ENCODE measurements at places on chromosomes 4 and X.
A peak's percentile ranks its signal among the peaks of the same experiment; 100 is the strongest.

GRCh38 chr4:69717778-69718177 lies 42.6 kb downstream of the SULT1B1 start:
- DNase-seq: no peak

DNA sequence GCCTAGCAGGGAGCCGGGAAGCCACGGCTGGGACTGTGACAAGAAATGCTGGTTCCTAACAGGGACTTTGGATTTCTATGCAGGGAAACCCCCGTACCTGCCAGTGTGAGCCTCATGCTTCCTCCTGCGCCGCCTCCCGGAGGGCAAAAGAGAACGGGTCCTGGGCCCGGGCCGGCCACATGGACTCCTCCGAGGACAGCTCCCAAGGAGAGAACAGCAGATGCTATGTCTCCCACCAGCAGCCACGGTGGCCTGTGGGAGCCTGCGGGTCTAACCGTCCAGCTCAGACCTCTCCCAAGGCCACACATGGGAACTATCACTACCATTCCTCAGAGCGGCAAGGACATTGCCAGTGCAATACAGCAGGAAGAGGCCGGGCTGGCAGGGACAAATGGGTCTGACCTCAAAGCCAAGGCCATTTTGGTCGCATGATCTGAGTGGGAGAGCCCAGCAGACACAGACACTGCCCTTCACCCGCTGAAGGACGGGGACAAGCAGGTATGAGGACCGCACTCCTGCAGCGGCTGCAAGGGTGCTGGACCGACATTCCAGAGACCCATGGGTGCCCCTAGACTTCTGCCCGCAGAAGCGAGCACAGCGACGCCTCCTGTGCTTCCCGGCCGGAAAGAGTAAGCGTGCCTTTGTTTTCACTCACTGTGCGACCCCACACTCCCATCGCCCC lies 4.5 kb upstream of the C4orf50 start:
- DNase-seq: no peak

DNA sequence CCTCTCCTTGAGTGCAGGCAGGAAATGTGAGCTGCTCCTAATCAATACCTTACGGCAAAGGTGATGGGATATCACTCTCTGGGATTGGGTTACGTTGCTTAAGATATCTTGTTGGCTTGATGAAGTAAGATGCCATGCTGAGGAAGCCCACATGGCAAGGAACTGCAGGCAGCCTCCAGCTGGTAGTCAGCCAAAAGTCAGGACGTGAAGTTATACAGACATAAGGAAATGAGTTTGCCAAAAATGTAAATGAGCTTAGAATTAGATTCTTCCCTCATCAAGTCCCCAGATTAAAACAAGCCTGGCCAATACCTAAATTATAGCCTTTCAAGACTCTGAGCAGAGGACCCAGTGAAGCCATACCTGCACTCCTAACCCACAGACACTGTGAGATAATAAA lies 155.0 kb downstream of the QDPR start:
- no peak for DNase-seq

GRCh38 chrX:151723156-151723760 lies 7.4 kb downstream of the FATE1 start:
- no peak for DNase-seq

DNA sequence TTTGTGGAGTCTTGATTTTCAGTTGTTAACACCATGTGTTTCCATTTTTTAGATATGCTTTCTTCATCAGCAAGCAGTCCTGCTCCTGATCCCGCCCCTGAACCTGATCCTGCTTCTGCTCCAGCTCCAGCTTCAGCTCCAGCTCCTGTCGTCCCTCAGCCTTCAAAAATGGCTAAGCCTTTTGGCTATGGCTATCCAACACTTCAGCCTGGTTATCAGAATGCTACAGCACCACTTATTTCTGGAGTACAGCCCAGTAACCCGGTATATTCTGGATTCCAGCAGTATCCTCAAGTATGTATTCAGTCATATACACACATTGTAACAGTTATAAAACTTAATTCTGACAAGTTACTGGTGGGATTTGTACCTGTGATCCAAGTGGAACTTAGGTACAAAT lies 60.9 kb downstream of the SEC24B start:
- peak; percentile 47 for DNase-seq

DNA sequence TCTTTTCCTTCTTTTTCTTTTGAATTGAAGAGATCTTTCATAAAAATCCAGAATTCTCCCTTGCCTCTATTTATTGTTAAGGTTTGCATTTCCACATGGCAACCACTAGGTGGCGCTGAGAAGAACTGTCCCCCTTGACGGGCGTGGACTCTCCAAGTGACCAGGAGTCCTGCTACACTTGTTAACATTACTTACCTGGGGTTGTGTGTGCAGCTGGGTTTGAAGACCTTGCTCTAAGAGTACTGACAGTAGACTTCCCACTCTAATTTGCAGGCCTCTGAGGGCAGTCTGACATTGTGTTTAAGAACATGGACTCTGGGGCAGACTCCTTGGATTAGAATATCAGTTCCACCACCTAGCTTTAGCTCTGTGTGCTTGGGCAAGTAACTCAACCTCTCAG lies 52.8 kb downstream of the GPRIN3 start:
- DNase-seq: no peak

DNA sequence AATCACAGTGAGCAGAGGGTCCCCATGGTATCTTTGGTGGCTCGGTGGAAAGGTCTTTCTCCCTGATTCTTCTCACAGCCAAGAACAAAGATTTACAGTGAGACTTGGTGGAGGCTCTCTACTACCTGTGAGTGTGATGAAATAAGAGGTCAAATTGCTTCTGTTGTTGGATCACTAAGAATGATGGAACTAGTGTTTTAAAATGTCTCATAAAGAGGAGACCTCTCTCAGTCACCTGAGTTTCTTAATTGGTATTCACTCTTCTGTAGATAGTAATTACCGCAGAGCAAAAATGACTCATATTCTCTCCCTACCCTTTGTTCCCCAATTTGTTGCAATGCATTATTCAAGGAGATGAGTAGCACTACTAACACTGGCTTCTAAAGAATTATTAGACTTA lies 100.9 kb upstream of the TBC1D9 start:
- no peak for DNase-seq

DNA sequence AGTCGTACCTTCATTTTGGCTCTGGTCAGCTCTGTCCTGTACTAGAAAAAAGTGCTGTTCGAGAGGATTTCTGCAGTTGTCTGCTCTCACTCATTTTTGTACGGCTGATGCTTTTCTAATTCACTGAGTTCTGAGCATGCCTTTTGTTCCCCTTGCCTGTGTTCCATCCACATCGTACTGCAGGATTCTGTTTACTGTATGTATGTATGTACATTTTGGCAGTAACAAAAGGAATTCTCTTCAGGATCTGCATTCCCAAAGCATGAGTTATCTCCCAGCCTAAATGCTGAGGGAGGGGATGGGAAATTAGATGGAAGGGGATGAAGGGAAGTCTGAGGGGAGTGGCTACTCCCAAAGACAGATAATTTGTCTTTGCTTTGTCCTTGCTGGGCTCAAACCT lies 87.6 kb downstream of the GBA3 start:
- no peak for DNase-seq

- DNase-seq: no peak
These were observed 1.5 kb downstream of the PITX2 start for GRCh38 chr4:110621328-110621812.

- no peak for DNase-seq
These were observed 67.6 kb upstream of the FREM3 start for GRCh38 chr4:143768007-143768591.

DNA sequence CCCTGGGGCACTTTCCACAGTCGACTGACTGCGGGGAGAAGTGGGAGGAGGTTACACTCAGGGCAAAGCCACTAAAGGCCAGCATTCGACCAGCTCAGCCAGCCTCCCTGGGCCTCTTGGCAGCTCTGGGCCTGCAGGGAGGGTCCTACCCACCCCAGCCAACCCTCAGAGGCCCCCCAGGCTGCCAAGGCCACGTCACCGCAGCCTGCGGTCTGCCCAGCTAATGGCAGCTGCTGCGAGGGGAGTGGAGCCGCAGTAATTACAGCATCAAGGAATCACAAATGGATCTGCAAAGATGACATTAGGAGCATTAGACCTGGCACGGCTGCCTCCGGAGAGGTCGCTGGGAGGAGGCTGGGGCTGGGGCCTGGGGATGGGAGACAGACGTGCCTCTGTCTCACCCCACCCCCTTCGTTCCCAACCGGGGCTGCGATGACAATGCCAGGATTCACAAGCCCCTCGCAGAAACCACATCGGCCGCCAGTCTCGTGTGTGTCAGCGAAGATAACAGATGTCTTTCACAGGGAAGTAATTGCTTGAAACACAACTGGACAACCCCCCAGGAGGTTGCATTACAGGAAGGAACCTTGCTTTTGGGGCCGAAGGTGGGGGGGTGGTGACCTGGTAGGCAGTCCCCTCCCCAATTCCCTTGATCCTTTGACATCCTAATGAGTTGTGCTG lies 367.6 kb downstream of the BCOR start:
- no peak for DNase-seq

Data from Right ventricle myocardium superior (tissue), 1 donor.